ENCODE measurements at places on chromosomes 1 and 21.

GRCh38 chr1:94418664-94419655 lies 771 bp downstream of the ABCD3 start:
- no peak for DNase-seq

- no peak for DNase-seq
Measured at GRCh38 chr1:64960731-64961130, 5.6 kb downstream of the JAK1 start.

- DNase-seq, result no peak
Measured at GRCh38 chr1:231106347-231106746, 55.5 kb upstream of the TRIM67 start.

- DNase-seq, result no peak
Measured at GRCh38 chr1:11468878-11469277, 10.1 kb upstream of the DISP3 start.

- DNase-seq, result no peak
Measured at GRCh38 chr1:213067352-213067751, 16.3 kb downstream of the RPS6KC1 start.

DNA sequence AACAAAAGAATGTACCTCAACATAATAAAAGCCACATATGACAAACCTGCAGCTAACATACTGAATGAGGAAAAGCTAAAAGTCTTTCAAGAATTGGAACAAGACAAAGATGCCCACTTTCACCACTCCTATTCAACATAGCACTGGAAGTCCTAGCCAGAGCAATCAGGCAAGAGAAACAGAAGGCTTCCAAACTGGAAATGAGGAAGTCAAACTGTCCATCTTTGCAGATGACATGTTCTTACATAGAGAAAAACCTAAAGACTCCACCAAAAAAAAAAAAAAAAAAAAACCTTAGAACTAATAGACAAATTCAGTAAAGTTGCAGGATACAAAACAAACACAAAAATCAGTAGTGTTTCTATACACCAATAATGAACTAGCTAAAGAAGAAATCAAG lies 20.2 kb downstream of the NSL1 start:
- DNase-seq, result no peak

DNA sequence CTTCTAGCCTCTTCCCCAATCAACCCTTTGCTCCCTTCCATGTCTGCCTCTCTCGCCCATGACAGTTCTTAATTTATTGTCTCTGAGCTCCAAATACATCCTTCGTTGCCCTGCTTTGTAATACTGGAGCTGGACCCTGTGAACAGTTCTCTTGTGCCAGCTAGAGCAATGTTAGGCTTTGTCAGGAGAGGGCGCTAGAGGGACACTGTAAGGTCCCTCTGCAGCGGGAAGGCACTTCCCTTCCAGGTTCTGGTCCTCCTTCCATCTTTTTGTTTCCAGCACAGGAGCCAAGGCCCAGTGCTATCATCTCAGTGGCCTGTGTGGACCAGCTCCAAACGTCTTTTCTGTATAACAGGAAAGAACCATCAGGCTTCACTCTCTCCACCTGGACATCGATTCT lies 95.9 kb downstream of the PTPRU start:
- DNase-seq, result no peak

DNA sequence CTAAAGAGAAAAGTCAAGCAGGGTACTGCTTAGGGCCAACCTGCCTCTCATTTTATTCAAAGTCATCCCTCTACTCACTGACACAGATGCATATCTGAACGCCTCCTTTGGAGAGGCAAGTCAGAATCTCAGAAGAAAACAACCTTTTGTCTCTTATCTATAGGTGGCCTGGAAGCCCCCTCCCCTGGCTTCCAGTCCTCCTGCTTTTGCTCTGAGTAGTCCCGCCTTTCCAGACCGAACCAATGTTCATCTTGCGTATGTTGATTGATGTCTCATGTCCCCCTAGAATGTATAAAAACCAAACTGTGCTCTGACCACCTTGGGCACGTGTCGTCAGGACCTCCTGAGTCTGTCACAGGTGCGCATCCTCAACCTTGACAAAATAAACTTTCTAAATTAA lies 81.8 kb downstream of the WDR4 start:
- DNase-seq, result no peak

- no peak for DNase-seq
Measured at GRCh38 chr21:44991538-44992483, 52.0 kb downstream of the SLX9 start.

- no peak for DNase-seq
Measured at GRCh38 chr21:44418108-44418875, 37.0 kb upstream of the LRRC3 start.

DNA sequence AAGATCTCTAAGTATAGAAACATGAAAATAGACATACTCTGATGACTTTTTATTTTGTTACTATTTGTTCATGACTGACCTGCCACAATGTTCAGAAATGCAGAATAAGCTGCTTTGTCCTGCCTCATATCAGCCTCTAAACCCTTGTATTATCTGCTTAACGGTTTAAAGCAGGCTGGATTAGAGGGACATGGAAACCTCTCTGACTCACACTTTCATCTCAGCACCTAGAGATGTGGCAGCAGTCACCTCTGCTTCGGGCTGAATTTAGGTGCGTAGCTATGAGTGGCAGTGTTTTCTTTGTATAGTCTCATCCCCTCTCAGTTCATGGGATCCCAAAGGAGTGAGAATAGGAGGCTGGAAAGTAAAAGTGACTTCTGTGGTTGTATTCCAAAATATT lies 255.4 kb downstream of the RGS7 start:
- no peak for DNase-seq

- no peak for DNase-seq
Measured at GRCh38 chr1:203690730-203691129, 64.1 kb downstream of the ATP2B4 start.

DNA sequence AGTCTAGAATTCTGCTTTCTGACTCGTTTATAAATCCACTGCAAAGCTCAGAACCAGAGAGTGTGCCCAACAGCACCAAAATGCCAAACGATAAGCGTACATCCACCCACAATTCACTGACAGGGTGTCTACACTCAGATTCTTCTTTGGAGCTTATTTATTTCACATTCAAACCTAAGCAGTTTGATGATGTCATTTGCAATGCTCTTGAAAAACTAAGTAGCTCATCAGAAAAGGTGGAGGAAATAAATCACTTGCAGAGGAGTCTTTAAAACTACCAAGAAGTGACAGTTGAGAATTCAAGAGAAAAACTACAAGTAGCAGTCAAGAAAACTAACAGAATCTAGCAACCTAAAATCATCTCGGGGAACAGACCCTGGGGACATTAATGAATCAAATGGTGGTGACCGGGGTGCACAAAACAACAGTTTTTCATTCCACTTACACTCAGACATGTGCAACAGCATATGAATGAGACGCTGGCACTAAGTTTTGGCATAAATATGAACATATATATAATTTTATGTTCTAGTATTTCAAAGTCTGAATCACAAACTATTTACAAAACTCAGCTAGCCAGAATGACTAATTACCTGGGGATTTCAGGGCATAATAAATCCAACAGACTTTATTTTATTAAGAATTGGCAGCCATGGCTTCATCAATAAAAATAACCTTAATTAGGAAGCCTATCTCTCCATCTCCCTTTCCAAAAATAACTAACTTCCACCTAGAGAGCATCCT lies 119.4 kb downstream of the SIPA1L2 start:
- DNase-seq, result no peak

DNA sequence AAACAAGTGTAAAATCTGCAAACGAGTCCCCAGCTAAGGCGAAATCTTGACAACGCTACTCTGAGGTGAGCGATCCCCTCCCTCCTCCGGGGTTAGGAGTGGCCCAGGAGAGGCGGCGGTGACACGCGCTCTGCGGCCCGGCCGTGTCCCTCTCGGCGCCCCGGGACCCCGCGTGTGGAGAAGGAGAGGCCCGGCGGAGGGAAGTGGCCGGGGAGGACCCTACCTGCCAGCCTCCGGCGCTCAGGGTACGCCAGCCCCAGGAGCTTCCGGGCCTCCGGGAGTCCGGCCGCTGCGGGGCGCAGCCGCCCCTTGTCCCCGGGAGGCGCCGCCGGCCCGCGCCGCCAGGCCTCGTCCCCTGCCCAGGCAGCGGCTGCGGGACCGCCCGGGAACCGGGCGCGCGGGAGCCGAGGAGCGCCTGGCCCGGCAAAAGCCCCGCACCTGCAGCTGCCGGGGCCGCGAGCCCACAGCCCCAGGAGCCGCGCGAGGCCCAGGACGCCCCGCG lies 543 bp downstream of the ABCB10 start:
- DNase-seq, result no peak

GRCh38 chr1:2930913-2931723 lies 90.1 kb upstream of the ACTRT2 start:
- no peak for DNase-seq

GRCh38 chr1:59364037-59364436 lies 67.1 kb downstream of the FGGY start:
- no peak for DNase-seq

DNA sequence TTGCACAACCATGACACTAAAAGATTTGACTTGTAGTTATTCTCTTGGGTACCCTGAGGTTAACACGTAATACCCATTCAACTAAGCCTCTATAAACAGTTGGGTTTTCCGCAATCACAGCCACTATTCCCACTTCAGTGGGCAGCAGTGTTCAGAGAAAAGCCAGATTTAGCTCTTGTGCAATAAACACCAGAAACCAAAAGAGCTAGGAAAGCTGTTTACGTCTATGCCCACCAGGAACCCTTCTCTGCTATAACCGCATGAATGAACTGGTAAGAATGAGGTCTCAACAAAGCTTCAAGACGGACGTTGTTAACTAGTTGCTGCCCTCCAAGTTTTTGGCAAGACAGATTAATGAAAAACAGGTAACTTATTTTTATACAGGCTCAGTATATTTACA lies 101.3 kb downstream of the SLC45A1 start:
- no peak for DNase-seq

GRCh38 chr1:6301526-6301925 lies 40.6 kb upstream of the GPR153 start:
- DNase-seq, result no peak

- DNase-seq, result no peak
Measured at GRCh38 chr1:37323486-37324377, 150.6 kb upstream of the ZC3H12A start.

GRCh38 chr21:35172231-35172630 lies 123.1 kb upstream of the RUNX1 start:
- DNase-seq, result no peak

DNA sequence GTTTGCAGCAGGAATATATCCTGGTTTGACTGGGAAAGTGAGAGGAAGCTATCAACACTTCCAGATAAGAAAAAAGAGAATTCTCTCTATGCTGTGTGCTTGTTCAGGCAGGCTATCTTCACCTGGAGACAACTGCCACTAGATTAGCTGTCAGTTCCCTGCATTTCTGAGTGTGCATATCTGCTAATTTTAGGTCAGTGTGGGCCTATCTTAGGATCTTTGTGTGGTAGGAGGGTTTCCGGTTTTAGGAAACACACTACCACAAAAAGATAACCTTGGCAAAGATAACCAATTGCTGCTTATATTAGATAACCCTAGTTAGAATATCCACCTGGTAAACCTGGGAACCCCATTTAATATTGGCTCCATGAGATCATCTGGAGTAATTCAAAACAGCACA lies 22.5 kb upstream of the GBP5 start:
- no peak for DNase-seq

DNA sequence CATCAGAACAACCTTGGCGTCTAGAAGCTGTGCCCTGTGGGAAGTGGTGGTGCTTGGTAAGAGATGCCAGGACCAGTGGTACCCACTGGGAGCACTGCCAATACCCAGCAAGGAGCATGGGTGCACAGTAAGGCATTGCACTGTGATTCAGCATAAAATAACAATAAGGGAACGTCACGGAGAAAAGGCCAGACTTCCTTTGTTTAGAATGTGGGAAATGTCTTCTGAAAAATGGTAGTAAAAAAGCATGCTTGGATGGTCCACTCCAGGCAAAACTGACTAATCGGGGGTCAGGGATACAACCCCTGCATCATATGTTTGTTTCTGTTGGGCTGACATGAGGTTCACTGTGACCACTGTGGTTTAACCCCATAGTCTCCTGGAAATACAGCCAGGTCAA lies 14.7 kb downstream of the METTL18 start:
- no peak for DNase-seq

- no peak for DNase-seq
Measured at GRCh38 chr1:105558023-105558422, 1498.5 kb upstream of the PRMT6 start.

GRCh38 chr1:209326076-209326475 lies 257.4 kb upstream of the CAMK1G start:
- DNase-seq, result no peak

GRCh38 chr1:100552031-100552430 lies 14.1 kb downstream of the GPR88 start:
- no peak for DNase-seq

- no peak for DNase-seq
Measured at GRCh38 chr1:35390600-35391494, 122.3 kb downstream of the ZMYM4 start.
